AG04449 (cell line): ENCODE measurements at places on chromosomes 6 and 20.

GRCh38 chr20:25205277-25206062 lies 10.0 kb downstream of the ENTPD6 start:
- DNase-seq: no peak

DNA sequence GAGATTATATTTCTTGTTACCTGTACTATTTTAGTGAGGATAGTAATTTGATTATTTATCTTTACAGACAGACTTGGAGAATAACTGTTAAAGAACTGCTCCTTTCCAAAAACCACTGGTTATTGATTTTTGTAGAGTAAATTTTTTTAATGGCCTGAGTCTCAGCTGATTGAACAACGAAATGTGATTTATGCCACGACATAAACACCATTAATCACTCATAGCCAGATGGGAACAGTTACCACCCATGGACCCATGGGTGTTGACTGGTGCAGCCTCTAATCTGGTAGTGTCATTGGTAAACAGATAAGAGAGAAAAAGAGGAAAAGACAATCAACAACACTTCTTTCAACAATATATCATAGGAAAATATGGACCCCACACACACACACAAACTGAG lies 101.4 kb upstream of the BEND6 start:
- DNase-seq: no peak

DNA sequence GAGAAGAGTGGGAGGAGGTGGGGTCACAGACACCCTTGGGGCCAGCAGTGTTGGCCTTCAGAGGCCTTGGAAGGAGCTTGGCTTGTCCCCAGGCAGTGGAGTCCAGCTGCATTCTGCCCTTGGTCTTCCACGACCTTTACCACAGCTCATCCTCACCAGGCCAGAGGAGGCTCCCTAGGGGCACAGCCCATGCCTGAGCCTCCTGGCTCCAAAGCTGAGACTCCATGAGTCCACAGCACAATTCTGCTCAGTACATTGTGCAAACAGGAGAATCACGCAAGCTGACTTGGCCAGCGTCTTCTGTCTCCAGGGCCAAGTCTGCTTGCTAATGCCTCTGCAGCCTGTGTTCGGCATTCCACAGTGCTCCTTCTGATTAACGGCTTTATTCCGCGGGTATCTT lies 337.2 kb downstream of the SMOC2 start:
- no peak for DNase-seq

- DNase-seq: no peak
Measured at GRCh38 chr6:100427452-100427851, 37.3 kb downstream of the SIM1 start.

GRCh38 chr20:18650224-18650623 lies 62.4 kb downstream of the DTD1 start:
- no peak for DNase-seq

- DNase-seq: no peak
Measured at GRCh38 chr20:41086402-41087324, 50.7 kb upstream of the PLCG1 start.

- DNase-seq: no peak
Measured at GRCh38 chr6:136550045-136550329, 235 bp downstream of the MAP7 start.

DNA sequence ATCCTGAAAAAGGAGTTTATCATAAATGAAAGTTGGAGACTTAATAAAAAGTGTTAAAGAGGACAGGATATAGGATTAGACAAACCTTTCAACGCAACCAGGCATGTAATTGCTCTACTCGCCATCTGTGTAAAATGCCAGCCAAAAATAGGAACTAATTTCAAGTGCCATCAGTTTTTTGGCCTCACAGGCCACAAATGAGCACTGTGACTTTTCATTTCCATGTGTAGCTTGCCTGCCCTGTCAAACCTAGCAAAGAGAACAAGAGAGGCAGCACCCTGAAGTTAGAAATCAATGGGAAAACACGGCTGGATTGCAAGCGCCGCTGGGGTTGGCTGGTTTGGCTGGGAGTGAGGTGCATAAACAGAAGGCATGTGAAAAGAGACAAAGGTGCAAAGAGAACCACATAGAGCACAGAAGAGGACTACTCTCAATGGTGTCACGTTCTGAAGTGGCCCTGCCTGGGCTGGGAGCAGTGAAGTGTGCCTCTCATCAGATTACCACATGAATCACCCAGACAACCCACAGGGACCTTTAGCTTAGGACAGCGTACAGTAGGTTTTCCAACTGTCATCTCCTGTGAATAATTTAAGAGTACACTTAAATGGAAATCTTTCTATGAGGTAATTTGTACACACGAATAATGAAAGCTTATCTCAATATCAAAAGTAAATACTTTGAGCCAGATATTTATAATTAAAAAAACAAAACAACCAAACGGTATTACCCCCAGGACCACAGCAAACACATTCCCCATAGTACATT lies 78.0 kb upstream of the NHSL1 start:
- DNase-seq: no peak

DNA sequence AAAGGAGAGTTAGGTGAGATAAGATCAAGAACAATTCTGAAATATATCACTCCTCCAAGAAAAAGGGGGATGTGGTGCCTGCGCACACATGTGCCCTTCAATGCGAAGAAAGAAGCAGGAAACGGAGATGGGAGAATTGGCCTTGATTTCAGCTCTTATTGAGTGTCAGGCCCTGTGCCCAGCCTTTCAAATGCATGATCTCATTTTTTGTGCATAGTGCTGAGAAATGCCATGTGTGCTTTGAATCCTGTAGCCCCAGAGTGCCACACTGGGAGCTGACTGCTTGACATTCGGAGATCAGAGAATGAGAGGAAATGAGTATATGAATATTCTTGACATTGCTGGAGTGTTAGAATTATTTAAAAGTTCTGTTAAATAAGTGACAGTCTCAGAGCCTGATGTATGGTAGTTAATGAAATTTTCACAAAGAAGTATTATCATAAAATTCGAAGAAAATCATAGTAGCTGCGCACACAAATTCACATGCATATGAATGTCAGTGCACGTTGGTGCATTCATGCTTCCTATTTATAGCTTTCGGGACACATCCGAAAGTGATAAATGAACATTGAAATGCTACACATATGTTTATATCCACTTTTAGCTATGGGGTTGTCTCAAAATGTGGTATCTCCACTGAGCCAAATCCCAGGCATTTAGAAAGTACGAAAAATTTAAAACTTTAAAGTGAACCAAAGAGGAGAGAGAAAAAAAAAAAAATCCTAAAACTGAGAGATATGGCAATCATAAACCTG lies 172.0 kb downstream of the KCNQ5 start:
- no peak for DNase-seq

GRCh38 chr6:139290787-139291311 lies 949 bp downstream of the TXLNB start:
- no peak for DNase-seq

GRCh38 chr6:148492654-148493290 lies 150.1 kb downstream of the SASH1 start:
- DNase-seq: no peak

- no peak for DNase-seq
Measured at GRCh38 chr20:7790189-7790588, 150.1 kb downstream of the HAO1 start.

GRCh38 chr20:53434662-53435061 lies 159.0 kb downstream of the ZNF217 start:
- DNase-seq: no peak

DNA sequence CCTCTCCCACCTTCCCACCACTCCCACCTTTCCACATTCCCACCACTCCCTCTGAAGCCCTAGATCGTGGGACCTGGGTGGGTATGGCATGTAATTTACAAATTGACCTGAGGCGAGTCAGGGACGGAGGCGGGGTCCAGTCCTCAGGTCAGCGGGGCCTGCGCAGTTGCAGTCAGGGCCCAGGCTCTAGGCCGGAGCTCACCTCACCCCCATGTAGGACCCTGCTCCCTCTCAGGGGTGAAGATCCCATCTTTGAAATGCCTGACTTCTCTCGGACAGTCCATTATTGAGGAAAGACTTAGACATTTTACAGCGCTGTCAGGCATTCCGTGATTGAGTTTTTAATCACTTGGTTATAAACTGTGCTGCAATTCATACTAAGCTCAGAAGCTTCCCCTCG lies 10.5 kb downstream of the THBS2 start:
- no peak for DNase-seq

DNA sequence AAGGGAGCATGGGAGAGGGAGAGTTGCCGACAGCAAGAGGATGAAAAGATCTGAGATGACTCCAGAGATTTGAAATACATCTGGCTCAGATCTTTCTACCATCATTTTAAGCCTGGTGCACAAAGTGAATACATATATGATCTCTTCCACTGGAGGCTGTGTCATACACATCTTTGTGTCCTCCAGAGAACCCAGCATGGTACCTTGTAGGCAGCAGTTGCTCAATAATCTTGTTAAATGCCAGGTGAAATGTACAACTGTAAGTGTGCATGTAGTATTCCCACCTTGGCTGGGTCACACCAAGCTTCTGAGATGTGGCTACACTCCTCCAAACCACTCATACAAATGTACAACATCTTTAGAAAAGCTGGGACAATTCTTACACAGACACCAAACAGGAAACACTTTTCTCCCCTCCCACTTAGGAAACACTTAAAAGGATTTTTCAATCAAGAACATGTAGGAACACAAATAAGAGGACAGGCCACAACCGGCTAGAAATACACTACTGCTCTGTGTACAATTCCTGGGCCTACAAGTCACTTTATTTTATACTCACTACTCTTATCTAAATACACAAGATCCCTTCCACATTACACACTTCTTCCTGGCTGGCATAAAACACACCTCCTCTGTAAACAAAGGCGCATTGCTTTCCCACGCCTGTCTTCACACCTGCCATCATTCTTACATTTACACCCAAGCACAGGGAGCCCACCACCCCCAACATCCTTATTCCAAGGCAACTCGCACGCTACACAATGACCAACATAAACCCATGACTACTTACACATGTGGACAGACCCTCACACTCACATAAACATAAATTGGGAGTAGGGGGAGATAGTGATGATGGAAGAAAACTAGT lies 3.8 kb upstream of the IER3 start:
- DNase-seq: no peak

DNA sequence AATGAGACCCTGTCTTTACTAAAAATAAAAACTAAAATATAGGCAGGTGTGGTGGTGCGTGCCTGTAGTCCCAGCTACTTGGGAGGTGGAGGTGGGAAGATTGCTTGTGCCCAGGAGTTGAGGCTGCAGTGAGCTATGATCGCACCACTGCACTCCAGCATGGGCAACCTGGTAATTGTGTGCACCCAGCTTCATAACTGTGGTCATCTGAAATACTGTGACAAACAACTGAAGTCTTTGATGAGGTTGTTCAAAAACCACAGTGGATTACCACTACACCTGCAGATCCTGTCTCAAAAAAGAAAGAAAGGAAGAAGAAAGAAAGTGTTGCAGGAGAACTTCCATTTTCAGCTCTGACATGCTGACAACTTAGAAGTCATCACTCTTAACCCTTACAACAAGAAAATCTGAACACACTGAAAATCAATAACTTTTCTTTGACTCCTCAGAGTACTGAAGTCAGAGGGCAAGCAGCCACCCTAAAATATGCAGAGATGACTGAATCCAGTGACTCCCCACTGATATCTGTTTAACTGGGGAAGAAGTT lies 13.8 kb upstream of the ZBP1 start:
- DNase-seq: no peak

DNA sequence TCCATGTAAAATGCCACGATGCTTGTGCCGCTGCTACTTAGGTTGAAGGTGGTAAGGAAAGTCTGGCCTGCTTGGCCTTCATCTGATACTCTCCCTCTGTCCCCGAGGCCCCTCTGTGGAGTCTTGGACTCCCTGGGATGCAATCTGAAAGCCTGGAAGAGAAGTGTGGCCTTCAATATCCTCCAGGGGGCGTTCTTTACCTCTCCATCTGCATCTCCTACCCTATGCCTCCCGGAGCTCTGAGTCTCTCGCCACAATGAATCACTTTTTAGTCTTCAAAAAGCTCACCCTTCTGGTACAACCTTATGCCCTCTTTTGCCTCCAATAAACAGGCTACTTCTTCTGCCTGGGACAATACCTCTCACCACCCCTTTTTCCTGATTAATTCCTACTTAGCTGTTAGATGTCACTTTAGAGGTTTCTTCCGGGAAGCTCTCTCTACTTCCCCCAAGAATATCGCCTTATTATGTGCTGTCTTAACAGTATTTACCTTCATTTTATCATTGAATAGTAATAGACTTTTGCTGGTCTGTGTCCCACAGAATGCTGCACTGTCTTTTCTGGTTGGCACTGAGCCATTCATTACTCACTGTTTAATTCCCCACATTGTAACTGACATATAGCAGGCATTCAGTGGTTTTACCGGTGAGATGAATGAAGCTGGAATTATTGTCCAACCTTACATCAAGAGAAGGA lies 13.9 kb upstream of the ATG5 start:
- peak; percentile 24 for DNase-seq

DNA sequence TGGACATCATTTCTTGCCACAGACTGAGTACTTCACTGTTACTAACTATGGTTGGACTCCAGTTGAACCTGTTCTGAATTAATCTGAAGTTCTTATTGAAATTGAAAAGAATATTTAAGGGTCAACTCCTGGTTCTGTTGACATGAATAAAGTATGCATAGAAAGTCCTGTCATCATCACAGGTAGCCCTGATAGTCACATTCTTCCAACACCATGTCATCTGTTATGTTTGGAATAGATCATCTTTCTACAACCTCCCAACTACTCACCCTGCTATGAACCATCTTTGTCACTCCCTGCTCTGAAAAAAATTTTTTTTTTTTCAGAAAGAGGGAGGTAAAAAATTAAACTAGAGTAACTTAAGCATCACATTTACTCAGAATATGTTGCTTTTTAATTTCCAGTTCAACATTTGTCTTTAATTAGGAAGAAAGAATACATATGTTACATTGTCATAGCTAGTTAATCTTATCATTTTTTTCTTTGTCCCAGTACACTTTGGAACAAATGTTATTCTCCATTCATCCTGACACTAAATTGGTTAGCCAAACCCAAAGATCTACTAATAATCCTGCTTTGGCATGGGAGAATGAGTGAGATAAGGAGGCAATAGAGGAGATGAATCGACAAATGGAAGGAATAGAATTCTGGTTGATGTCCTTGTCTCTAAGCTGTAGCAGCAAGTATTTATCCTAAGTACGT lies 775.1 kb upstream of the NRSN1 start:
- DNase-seq: no peak

GRCh38 chr6:93985953-93986352 lies 566.6 kb upstream of the EPHA7 start:
- DNase-seq: no peak

- no peak for DNase-seq
Measured at GRCh38 chr6:90604546-90604945, 17.7 kb upstream of the MAP3K7 start.

- DNase-seq: peak; percentile 29
Measured at GRCh38 chr20:23228912-23229311, 121.7 kb upstream of the NXT1 start.

- DNase-seq: no peak
Measured at GRCh38 chr20:1674990-1675780, 17.6 kb upstream of the SIRPG start.

- DNase-seq: no peak
Measured at GRCh38 chr20:63830841-63831588, at the start of gene ZBTB46. TSS of gene ZBTB46 (minus strand) at chr20:63831264. CDS start at chr20:63790757, 40,507 bp downstream.

- DNase-seq: no peak
Measured at GRCh38 chr6:52555518-52556233, 21.2 kb downstream of the TRAM2 start.

- DNase-seq: no peak
Measured at GRCh38 chr6:166774770-166775169, 147.7 kb upstream of the RPS6KA2 start.
